ENCODE measurements at places on chromosomes 12 and 14. TPM values are rescaled to one million over a fixed set of nuclear protein-coding genes. Genes with fewer than 3 reads are reported as not detected.

ERBB3 gene
- 1.9 TPM for total RNA-seq

STAT6 gene
- 265 TPM for total RNA-seq

RIPK3 gene
- total RNA-seq = 11.6 TPM

PMCH gene
- total RNA-seq = 2.1 TPM

KRT78 gene
- total RNA-seq = not detected

REM2 gene
- 0.33 TPM for total RNA-seq

MTHFD1 gene
- total RNA-seq = 247 TPM

CLEC14A gene
- total RNA-seq = not detected

DNA sequence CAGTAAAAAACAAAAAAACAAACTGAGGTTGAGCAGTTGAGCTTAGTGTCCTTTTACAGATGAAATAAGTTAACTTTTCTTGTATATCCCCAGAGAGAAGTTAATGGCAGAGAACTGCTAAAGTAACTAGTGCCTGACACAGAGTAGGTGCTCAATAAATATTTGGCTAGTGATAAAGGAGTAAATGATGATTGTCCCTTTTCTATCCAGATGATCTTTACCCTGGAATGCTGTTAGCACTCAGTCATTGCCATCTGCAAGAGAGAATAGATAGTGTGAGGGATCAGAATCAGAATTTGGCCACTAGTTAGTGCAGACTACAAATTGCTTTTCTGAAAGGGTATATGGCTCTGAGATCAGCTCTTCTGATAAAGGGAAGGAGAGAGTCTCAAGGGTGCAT is 21.6 kb downstream of the VEZT start:
- DNase-seq = no peak
- no peaks in the 10 kb centered on the region for H3K36me3 ChIP-seq
- H3K27ac ChIP-seq = no peak overlapping the region

GRCh38 chr12:6363330-6364043 is 11.9 kb downstream of the SCNN1A start:
- peak; percentile 55 for DNase-seq
- H3K4me1 ChIP-seq = peaks cover 30% of the 10 kb centered on the region
- no peaks in the 10 kb centered on the region for H3K27me3 ChIP-seq
- H3K27ac ChIP-seq = peak overlapping the region; percentile 56
- H3K36me3 ChIP-seq = no peaks in the 10 kb centered on the region

- no peaks in the 10 kb centered on the region for H3K36me3 ChIP-seq
- no peak overlapping the region for H3K27ac ChIP-seq
- H3K4me3 ChIP-seq = no peak overlapping the region
- no peak for DNase-seq
Measured at GRCh38 chr12:26042645-26043044, 82.2 kb downstream of the BHLHE41 start.

DNA sequence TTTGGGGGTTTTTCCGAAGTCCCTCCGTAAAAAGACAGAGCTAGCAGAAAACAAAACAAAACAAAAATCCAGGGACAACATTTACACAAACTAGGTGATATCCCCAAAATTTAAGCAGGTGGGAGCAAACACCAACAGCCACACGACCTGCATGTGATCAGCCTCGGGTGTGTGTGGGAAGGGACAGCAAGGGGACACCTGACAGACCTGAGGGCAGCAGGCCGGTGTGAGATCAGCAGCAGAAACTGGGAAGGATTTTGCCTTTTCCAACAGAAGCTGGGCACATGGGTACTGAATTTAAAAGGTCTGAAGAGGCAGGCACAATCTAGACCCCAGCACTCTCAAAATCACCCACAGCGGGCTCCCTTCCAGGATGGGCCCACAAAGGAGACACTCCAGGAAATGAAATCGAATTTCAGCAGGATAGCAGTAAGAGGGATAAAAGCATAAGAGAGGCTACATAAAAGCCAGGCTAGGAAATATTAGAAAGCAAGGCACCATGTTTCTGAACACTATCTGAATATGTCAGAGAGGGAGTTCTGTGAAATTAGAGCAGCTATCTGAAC is 36.5 kb upstream of the SELPLG start:
- no peak overlapping the region for H3K27ac ChIP-seq
- H3K27me3 ChIP-seq = no peaks in the 10 kb centered on the region
- no peaks in the 10 kb centered on the region for H3K36me3 ChIP-seq
- H3K4me1 ChIP-seq = no peaks in the 10 kb centered on the region

DNA sequence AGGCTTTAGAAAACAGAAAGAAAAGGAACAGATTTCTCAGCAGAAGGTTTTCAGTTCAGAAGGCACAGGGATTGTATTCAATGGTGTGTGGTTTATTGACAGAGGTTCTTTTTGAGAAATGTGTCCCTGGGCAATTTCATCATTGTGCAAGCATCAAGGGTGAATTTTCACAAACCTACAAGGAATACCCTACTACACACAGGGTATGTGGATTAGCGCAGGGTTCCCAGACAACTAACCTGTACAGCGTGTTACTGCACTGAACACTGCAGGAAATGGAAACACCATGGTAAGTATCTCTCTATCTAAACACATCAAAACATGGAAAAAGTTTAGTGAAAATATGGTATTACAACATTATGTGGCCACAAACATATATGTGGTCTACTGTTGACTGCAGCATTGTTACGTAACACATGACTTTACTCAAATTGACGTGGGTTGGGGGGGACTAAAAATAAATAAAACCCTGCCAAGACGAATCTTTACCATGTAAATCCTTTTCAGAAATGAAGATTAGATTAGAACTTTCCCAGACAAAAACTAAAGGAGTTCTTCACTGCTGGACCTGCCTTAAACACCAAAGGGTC is 893.1 kb downstream of the TMEM121 start:
- no peaks in the 10 kb centered on the region for H3K4me1 ChIP-seq
- no peak overlapping the region for H3K4me3 ChIP-seq
- no peak overlapping the region for H3K27ac ChIP-seq
- no peak for DNase-seq
- H3K36me3 ChIP-seq = no peaks in the 10 kb centered on the region

DNA sequence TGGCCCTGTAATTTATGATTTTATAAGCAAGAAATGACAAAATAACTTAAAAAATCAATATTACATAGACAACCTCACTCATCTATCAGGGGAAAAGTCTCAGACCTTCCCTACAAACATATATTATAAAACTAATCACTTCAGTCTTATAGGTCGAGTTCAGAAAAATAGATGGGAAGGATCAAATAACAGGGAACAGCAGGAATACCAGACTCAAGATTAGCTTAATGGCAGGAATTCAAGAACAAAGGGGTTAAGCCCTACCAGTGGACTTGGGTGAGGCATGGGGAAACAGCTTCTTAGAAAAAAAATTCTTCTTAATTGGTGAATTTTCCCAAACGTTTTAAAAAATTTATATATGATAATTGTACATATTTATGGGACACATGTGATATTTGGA is 51.6 kb upstream of the CRY1 start:
- no peaks in the 10 kb centered on the region for H3K27me3 ChIP-seq
- DNase-seq = no peak
- no peaks in the 10 kb centered on the region for H3K4me1 ChIP-seq
- no peak overlapping the region for H3K4me3 ChIP-seq
- H3K27ac ChIP-seq = no peak overlapping the region

DNA sequence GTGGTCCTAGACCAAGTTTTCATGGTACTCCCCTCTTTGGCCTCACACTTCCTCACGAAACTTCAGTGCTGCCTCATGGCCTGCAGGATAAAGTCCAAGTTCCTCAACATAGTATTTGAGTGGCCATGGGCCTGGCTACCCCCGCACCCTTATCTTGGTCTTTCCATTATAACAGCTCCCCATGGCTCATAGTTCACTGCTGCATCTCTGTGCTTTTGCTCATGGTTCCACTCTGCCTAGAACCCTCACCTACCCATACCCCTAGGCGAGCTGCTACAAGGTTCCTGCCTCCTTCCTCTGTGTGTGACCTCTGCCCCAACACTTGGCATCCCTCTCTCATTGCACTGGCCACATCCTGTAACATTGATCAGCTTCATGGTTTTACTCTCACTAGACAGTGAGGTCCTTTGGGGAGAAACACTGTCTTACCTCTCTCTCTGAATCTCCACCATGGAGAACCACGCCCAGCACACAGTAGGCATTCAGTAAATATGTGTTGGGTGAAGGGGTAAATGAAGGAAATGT is 158.9 kb downstream of the GPR65 start:
- H3K27me3 ChIP-seq = no peaks in the 10 kb centered on the region
- no peaks in the 10 kb centered on the region for H3K36me3 ChIP-seq
- no peak overlapping the region for H3K27ac ChIP-seq
- no peaks in the 10 kb centered on the region for H3K4me1 ChIP-seq
- no peak for DNase-seq

DNA sequence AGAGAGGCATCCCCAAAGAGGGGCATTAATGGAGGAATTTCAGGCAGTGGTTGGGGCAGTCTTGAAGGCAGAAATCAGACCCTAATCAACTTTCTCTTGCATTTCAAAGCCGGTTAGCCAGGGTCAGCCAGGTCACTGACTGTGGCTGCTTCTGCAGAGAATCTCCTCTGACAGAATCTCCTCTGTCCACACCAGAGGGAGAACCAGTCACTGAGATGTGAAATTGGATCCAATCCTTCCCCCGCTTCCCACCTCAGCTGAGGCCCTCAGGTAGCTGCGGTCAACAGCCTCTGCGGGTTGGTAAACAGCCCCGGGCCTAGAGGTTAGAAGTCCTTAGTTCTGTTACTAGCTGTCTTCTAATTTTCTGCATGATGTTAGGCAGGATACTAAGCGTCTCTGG is 39.8 kb upstream of the NUAK1 start:
- no peaks in the 10 kb centered on the region for H3K36me3 ChIP-seq
- no peaks in the 10 kb centered on the region for H3K4me1 ChIP-seq
- no peak overlapping the region for H3K4me3 ChIP-seq

GRCh38 chr12:74586251-74586650 is 48.6 kb downstream of the ATXN7L3B start:
- DNase-seq = no peak
- no peak overlapping the region for H3K27ac ChIP-seq
- no peak overlapping the region for H3K4me3 ChIP-seq
- H3K36me3 ChIP-seq = no peaks in the 10 kb centered on the region

- no peaks in the 10 kb centered on the region for H3K4me1 ChIP-seq
- no peak for DNase-seq
Measured at GRCh38 chr12:81627336-81628189, 131.6 kb downstream of the PPFIA2 start.

DNA sequence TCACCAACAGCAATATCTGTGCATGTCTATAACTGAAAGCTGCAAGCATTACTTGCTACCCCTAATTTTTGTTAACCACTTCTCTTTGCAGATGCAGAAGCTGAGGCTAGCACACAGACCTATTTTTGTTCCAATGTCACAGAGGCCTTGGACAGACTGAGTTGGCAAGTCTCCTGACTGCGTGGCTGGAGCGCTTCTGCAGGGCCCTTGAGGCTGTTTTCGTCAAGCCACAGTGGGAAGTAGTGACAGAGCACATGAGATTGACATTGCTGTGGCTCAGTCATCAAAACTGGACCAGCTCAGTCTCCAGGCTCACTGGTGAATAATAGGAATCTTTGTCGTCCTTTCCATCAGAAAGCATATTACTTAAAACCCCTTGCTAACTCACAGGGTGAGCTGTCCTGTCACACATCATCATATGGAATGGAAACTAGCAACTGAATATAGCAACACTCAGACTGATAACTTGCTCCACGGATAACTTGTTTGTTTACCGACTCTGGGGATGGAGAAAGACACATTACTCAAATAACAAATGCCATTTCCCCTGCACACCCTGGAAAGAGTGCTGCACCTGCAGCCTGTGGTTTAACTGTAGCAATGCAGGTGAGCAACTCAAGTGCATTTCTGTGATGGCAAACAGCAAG is 43.6 kb upstream of the DDX11 start:
- H3K27me3 ChIP-seq = no peaks in the 10 kb centered on the region
- no peak overlapping the region for H3K4me3 ChIP-seq
- no peak overlapping the region for H3K27ac ChIP-seq
- no peaks in the 10 kb centered on the region for H3K4me1 ChIP-seq

DNA sequence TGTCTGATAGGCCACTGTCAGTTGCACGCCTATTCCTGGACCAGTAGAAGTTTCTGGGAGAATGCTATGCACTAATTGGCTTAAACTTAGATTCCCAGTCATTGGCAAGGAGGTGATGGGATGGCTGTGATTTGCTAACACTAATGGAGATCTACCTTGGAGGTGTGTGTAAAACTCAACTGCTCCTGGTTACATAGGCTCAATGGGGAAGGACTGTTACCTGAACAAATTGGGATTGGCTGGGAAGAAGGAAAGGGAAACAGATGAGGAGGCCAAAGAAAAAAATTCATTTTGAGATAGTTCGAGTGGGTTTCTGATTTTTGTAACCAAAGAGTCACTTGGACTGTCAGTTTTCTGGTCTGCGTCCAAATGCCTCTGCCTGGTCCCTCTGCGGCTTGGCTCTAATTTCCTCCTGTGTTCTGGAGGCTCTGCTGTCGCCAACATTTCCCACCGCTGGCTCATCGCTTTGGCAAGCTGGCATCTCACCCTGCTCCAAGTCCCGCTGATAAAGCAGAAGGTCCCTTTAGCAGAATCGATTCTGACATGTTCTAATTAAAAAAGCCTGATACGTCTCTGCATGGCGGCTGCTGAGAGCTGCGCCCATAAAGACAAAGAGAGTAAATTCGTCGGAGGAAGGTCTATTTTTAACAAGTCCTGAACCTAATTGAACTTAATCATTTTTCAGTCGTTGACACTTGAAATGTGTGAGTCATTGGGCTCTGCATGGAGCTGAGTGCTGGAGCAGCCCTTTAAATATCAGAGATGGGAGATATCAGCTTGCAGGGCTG is 2.0 kb upstream of the CCDC63 start:
- H3K36me3 ChIP-seq = no peaks in the 10 kb centered on the region
- peaks cover 3% of the 10 kb centered on the region for H3K27me3 ChIP-seq
- H3K4me1 ChIP-seq = no peaks in the 10 kb centered on the region
- H3K27ac ChIP-seq = no peak overlapping the region
- DNase-seq = no peak

GRCh38 chr14:95107711-95108110 is 49.6 kb downstream of the DICER1 start:
- no peak for DNase-seq
- peaks cover 39% of the 10 kb centered on the region for H3K36me3 ChIP-seq
- no peaks in the 10 kb centered on the region for H3K4me1 ChIP-seq
- H3K27me3 ChIP-seq = no peaks in the 10 kb centered on the region

DNA sequence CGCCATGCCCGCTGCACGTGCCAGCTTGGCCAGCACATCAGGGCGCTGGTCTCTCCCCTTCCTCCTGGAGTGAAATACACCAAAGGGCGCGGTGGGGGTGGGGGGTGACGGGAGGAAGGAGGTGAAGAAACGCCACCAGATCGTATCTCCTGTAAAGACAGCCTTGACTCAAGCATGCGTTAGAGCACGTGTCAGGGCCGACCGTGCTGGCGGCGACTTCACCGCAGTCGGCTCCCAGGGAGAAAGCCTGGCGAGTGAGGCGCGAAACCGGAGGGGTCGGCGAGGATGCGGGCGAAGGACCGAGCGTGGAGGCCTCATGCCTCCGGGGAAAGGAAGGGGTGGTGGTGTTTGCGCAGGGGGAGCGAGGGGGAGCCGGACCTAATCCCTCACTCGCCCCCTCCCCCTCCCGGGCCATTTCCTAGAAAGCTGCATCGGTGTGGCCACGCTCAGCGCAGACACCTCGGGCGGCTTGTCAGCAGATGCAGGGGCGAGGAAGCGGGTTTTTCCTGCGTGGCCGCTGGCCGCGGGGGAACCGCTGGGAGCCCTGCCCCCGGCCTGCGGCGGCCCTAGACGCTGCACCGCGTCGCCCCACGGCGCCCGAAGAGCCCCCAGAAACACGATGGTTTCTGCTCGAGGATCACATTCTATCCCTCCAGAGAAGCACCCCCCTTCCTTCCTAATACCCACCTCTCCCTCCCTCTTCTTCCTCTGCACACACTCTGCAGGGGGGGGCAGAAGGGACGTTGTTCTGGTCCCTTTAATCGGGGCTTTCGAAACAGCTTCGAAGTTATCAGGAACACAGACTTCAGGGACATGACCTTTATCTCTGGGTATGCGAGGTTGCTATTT is 914 bp upstream of the CCND2 start:
- H3K36me3 ChIP-seq = peaks cover 17% of the 10 kb centered on the region
- peak overlapping the region; percentile 91 for H3K4me3 ChIP-seq
- H3K4me1 ChIP-seq = peaks cover 32% of the 10 kb centered on the region
- H3K27me3 ChIP-seq = peaks cover 3% of the 10 kb centered on the region
- DNase-seq = peak; percentile 65

All from CD8-positive, alpha-beta memory T cell (primary cell).